Esophagus muscularis mucosa (tissue), 4 donors: ENCODE measurements at places on chromosomes 1 and 21. TPM values are rescaled to one million over a fixed set of nuclear protein-coding genes. Genes with fewer than 3 reads are reported as not detected.

- DNase-seq = peak; percentile 17
Measured at GRCh38 chr1:184941410-184941733, 32.9 kb downstream of the NIBAN1 start.

- DNase-seq = no peak
Measured at GRCh38 chr1:6800745-6801144, 15.5 kb downstream of the CAMTA1 start.

DNA sequence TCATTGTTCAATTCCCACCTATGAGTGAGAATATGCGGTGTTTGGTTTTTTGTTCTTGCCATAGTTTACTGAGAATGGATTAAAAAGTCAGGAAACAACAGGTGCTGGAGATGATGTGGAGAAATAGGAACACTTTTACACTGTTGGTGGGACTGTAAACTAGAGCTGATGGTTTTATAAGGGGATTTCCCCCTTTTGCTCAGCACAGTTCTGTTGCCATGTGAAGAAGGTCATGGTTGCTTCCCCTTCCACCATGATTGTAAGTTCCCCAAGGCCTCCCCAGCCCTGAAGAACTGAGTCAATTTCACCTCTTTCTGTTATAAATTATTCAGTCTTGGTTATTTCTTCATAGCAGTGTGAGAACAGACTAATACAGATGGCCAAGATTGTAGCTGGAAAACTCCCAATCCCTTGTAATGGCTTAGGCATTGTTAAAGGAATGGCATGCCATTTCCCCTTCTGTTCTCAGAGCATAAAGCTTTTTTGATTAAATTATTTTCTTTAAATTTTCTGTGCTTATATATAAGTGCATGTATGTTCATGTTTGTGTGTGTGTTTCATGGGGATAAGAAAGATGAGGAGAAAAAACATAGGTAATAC lies 144.8 kb downstream of the BACH1 start:
- no peak for DNase-seq

DNA sequence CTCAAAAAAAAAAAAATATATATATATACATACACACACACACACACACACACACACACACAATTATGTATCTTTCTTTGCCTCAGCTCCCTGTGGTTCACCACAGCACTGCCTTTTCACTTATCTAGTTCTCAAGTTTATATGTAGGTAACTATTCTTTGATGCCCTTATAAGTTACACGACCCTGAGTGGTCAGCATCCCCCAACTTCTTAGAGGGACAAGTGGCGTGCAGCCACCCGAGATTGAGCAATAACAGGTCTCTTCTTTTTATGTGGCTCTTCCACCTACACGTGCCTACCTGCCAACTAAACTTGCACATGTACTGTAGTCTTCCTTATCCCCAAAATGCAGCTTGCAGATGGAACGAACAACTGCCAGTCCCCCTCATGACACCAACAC lies 120.8 kb downstream of the GABPA start:
- no peak for DNase-seq

DNA sequence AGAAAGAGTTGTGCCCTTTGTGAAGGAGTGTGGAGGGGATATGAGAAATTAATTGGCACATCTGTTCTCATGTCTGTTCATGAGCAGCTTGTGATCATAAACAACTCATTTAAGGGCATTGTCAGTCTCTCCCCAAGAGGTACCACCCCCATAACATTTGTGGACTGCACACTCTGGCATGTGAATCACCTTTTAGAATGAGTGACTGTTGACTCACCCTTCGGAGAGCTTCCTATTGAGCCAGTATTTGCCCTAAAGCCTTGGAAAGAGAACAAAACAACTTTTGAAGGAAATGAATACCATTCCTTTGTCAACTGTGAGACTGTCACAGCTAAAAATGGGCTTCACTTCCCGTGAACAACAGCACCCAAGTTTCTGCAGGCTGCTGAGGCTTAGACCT lies 27.5 kb upstream of the MYSM1 start:
- DNase-seq = peak; percentile 37

DNA sequence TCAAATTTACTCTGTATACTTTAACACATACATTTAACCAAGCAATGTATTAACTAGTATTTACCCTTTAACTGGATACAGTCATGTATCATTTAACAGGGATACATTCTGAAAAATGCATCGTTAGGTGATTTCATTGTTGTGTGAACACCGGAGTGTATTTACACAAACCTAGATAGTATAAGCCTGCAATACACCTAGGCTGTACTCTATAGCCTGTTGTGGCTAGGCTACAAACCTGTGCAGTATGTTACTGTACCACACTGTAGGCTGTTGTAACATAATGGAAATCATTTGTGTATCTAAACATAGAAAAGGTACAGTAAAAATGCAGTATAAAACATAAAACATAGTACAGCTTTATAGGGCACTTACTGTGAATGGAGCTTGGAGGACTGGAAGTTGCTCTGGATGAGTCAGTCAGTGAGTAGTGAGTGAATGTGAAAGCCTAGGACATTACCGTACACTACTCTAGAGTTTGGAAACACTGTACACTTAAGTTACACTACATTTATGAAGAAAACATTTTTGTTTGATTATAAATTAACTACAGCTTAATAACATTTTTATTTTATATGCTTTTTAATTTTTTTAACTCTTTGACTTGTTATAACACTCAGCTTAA lies 21.3 kb downstream of the RGS4 start:
- no peak for DNase-seq

Gene KISS1
- not detected for total RNA-seq

Gene DYNLT4
- not detected for total RNA-seq

Gene B3GALT2
- 4.6 TPM for total RNA-seq

Gene SEMA6C
- 5.4 TPM for total RNA-seq

Gene DTL
- total RNA-seq = 0.06 TPM
